ENCODE measurements at places on chromosomes 11 and 22. TPM values are rescaled to one million over a fixed set of nuclear protein-coding genes. Genes with fewer than 3 reads are reported as not detected.

Gene SMIM38
- 0.11 TPM for total RNA-seq

Gene FAM180B
- total RNA-seq, result 0.12 TPM

Gene LIF
- 16.5 TPM for total RNA-seq

Gene LRRC56
- 0.62 TPM for total RNA-seq

Gene MRGPRX3
- total RNA-seq, result not detected

Gene RSF1
- total RNA-seq, result 49.2 TPM

Gene FOLH1
- total RNA-seq, result not detected

Gene BIK
- not detected for total RNA-seq

Gene CASP12
- not detected for total RNA-seq

Gene THY1
- total RNA-seq, result 162 TPM

Gene NDUFC2
- 132 TPM for total RNA-seq

Gene TSGA10IP
- 0.11 TPM for total RNA-seq

Gene MMP1
- 221 TPM for total RNA-seq

Gene TPST2
- 29.2 TPM for total RNA-seq

Gene SUSD2
- 8.6 TPM for total RNA-seq

Gene MRGPRE
- total RNA-seq, result not detected

Gene EHBP1L1
- 68.8 TPM for total RNA-seq

Gene OLFML1
- 4.2 TPM for total RNA-seq

Gene LRP5
- total RNA-seq, result 52.1 TPM

Gene C22orf42
- not detected for total RNA-seq

Gene ADAMTS15
- 1.00 TPM for total RNA-seq

Gene DMC1
- 6.5 TPM for total RNA-seq

Gene SSTR3
- total RNA-seq, result 0.12 TPM

Gene OR8J1
- not detected for total RNA-seq

Gene INS
- total RNA-seq, result not detected

Gene HORMAD2
- not detected for total RNA-seq

Gene RCOR2
- 2.0 TPM for total RNA-seq

Gene TRIM22
- 46.7 TPM for total RNA-seq

Gene TTC38
- 30.0 TPM for total RNA-seq

Gene SCN2B
- not detected for total RNA-seq

Gene FOLR2
- not detected for total RNA-seq

Gene MAPK12
- 41.2 TPM for total RNA-seq

Gene FAM83F
- under 0.01 TPM for total RNA-seq

Gene SLC6A5
- not detected for total RNA-seq

Gene OR10G7
- not detected for total RNA-seq

Gene MAFF
- total RNA-seq, result 43.5 TPM

Gene GALNT18
- total RNA-seq, result 7.5 TPM

Gene ACTN3
- total RNA-seq, result under 0.01 TPM

Gene OR8B8
- total RNA-seq, result not detected

Gene LINC01488
- not detected for total RNA-seq

Gene SMTNL1
- not detected for total RNA-seq

Gene SMDT1
- total RNA-seq, result 2.9 TPM

Gene EHF
- total RNA-seq, result not detected

Gene MS4A3
- total RNA-seq, result not detected

Gene F2
- not detected for total RNA-seq

Measured in uterine smooth muscle cell (primary cell).